AG10803 (cell line): ENCODE measurements at places on chromosomes 3 and 15.

- no peak for DNase-seq
These were observed 23.6 kb upstream of the CGNL1 start for GRCh38 chr15:57352535-57353316.

- DNase-seq: no peak
These were observed 73.5 kb upstream of the XCR1 start for GRCh38 chr3:46100812-46101211.

GRCh38 chr3:98512576-98512975 lies 10.1 kb downstream of the CLDND1 start:
- DNase-seq: no peak

DNA sequence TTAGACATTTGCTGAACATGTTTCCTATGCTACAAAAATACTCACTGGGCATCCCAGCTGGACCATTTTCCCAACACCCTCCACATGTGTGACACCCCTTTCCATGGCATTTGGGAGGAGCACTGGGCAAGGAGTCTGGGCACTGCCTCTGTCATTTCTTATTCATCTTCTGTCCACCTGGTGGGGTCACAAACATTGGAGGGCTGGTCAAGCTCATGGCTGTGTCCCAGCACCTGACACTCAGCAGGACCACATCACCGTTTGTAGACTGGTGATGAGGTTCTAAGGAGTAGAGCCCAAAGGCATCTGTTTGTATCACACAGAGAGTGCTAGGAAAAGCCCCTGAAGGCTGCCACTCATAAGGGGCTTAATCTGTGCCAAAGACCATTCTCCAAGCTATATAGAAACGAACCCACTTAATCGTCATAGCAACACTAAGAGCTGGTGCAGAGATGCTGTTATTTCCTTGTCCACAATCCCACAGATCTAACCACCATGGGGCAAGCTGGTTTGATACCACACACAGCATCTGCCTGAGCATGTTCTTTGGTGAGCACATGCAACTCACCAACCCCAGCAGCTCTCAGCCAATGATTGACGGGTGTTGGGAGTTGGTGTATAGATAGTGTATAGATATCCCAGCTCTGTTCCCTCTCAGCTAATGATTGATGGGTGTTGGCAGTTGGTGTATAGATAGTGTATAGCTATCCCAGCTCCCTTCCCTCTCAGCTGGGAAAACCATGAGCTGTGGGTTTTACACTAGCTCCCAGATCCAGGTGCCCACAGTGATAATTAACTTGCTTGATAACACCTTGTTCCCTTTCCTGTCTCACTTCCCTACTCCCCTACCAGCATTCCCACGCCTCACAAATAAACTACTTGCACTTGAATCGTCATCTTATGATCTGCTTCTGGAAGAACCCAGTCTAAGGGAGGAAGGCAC lies 42.7 kb upstream of the ATP2B2 start:
- DNase-seq: no peak

DNA sequence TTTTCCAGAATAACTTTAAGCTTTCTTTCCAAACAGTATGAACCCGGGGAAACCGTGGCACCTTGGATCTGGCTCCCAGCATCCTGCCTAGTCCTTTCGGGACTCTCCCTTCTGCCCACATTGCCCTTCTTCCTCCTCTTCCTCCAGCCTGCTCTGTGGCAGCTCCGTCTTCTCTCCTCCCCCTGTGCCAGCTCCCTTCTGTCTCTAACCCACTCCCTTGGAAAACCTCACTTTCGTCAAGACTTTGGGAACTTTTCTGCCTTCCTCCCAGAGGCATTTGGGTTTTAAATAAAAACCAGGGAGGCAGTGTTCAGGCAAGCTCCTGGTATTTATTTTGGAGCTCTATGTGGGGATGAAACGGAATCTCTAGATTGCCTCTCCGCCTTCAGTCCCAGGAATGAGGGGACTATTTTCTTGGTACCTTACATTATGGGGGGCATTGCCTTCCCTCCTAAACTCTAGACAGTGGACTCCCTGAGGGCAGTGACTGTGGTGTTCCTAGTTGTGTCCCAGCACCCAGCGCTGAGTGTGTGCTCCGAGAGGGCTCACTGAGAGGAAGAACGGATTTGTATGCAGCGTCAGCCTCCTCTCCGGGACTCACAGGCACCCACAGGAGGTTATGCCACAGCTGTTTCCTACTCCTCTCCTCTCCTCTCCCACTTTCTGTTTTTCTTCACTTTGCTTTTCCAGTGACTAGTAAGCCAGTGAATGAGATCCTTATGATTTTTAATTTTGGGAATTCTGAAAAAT lies 105.4 kb upstream of the MRPS22 start:
- peak; percentile 45 for DNase-seq

DNA sequence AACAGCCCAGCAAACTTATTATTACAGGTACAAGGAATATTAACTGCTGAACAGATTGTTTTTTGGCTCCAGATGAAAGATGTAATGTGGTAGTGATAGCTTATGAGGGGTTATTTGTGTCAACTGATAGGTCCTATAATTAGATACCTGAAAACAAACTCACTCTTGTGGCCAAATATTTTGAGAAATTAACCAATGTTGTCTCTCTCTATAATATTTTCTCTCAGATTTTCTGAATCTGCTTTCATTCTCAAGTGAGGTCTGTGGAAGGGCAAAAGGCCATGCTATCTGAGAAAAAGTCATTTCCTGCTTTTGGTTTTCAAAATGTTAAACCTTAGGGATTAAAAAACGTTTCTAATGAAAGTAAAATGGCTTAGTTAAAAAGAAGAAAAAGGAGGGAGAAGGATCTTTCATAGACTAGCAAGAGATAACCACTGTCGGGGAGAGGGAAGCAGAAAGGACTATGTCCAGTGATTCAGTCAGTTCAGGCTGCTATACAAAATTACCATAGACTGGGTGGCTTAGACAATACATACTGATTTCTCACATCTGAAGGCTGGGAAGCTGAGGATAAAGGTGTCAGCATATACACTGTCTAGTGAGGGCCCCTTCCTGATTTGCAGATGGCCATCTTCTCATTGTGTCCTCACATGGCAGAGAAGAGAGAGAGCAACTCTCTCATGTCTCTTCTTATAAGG lies 277.5 kb upstream of the P2RY1 start:
- no peak for DNase-seq

DNA sequence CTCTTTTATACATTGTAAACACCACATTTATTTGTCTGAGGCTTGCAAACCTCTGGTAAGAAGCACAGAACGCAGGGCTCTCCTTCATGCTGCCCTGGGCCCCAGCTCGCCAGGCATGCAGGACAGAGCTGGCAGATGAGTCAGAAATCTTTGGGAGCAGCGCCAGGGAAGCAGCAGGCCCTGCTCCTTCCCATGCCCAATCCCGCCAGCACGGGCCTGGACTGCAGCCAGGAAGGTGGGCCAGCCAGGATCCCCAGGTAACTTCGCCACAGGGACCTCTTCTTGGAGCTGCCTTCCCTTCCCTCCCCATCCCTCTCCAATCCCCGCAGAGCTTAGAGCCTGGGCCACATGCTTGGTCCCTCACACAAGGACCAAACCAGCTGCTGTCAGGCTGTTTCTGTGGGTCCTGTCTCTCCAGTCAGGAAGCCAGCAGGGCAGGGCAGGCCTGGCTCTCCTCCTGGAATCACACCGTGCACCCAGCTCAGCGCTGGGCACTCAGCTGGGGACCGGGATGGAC lies 8.8 kb downstream of the STOML1 start:
- DNase-seq: peak; percentile 88

- no peak for DNase-seq
These were observed 207.7 kb downstream of the FAM43A start for GRCh38 chr3:194893121-194893987.

GRCh38 chr15:67156834-67157233 lies 91.4 kb downstream of the SMAD3 start:
- no peak for DNase-seq

GRCh38 chr3:184351511-184352148 lies 9.8 kb downstream of the CLCN2 start:
- no peak for DNase-seq

- DNase-seq: no peak
These were observed 29.8 kb downstream of the IRAK2 start for GRCh38 chr3:10194328-10195071.

DNA sequence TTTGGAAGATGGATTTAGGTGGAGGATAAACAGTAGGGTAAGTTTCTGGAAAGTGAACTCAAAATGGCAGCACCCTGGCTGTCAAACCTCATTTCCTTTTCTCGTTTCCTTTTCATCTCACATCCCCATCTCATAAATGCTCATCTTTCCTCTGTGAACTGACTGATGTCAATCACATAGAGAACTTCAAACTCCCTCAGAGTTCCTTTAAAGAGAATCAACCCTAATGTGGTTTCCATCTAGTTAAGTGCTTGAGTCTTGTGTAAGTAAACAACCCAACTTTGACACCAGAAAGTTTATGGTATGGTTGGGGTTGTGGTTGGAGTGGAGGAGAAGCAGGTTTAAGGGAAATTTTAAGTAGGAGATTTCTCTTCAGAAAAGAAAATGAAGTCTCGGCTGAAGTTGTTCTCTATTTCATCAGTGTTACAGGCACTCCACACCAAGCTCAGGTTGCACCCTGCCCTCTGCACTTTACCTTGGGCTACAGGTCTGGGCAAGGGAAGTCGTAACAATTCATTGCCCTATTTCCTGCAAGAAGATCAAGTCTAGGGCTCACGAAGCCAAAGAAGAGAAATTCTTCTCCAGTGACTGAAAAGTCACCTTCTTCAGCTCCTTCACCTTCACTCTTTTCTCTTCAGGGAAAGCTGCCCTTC lies 34.4 kb upstream of the TNIK start:
- no peak for DNase-seq
